HS-5 (cell line): ENCODE measurements at places on chromosomes 5 and 9.

GRCh38 chr5:59132131-59132530, 549.3 kb downstream of the RAB3C start:
- no peak for DNase-seq

DNA sequence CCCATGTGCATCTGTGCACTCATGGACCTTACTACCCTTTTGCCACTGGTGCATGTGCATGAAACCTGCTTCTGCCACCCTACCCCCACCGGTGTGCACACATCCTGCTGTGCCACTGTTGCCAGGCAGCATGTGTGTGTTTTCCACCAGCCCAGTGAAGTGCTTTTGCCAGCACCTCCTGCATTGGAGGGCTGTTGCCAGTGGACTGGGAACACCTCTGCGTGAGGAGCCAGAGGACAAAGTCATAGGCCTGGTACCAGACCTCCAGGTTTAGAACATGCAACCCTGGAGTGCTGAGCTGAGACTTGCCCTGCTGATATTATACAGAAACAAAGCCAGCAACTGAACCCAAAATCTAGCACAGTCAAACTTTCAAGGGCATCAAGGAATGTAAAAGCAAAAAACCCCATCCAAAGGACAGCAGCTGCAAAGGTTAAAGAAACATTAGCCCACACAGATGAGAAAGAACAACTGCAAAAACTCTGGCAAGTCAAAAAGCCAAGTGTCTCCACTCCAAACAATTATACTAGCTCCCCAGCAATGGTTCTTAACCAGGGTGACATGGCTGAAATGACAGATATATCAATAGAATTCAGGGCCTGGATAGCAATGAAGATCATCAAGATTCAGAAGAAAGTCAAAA, 70.6 kb upstream of the PTPN3 start:
- no peak for DNase-seq

DNA sequence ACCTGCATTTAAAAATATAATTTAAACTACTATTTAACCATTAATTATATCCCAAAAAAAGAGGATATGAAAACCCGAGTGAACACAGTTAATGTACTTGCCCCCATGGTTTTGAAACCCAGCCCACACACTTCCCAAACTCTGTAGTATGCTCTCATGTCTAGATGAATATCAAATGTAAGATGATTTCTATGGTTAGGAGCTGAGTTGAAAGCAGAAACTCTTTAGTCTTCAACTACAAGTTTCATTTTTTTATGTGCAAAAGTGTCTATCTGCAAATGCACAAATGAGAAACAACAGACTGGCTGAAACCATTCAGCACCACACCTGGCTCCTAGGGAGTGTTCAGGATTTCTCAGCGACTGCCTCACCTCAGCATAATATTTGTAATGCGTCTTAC, 183.3 kb downstream of the SEMA5A start:
- DNase-seq = no peak

DNA sequence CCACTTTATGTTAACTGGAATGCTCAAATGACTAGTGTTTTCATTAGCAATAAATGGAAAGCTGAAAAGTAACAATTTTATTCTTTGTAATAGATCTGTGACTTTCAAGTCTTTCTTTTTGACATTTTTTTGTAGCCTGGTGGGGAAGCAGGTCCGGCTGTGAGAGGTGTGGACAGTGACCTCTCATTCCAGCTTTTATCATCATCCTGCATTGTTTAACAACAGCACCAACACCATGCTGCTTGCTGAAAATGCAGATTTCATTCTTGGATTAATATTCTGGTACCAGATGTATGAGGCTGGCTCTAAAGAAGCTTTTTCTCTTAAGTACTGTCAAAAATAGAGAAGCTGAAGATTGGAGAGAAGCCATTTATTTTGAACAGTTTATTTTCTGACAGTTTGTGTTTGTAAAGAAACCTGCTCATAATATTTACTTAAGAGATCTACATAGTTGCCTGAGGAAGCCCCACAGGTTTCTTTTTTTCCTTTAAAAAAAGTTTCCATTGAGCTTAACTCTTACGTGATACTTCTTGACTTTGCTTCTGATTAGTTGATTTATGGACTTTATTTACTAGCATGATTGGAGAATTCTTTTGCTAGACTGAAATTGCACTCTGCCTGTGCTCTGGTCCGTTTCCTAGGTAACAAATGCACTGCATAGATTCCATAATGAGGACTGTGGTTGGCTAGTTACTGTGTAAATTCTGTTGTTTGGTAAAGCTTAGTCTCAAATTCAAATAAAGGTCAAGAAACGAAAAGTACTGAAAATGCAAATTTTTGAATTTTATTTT, 3.4 kb downstream of the KIAA1958 start:
- no peak for DNase-seq

DNA sequence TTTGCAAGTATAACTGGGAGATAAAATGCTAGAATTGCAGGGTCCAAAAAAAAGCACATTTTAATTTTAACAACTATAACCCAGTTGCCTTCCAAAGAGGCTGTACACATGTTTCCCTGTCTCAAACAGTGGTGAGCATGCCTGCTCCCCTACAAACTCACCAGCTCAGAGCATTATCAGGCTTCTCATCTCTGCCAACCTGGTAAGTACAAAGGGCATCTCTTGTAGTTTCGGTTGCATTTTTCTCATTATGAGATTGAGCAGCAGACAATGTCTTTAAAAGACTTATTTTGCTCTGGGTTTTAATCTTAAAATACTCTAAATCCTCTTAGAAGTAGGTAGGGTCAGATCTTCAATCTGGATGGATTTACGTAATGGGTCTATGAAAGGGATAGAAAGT, 107.1 kb upstream of the MSX2 start:
- DNase-seq = no peak

GRCh38 chr5:65539827-65540226, 23.1 kb downstream of the CENPK start:
- DNase-seq = no peak

GRCh38 chr5:177319913-177320588, 8.4 kb upstream of the MXD3 start:
- DNase-seq = no peak

GRCh38 chr9:70883056-70883455, 238.4 kb downstream of the TRPM3 start:
- peak; percentile 25 for DNase-seq

- peak; percentile 50 for DNase-seq
These were observed at the start of gene PTBP3 for GRCh38 chr9:112332977-112333638. Gene PTBP3, minus strand, starts transcription at chr9:112333619. Its CDS starts 35,754 bp downstream, at chr9:112297865.

- DNase-seq = no peak
These were observed 340.4 kb downstream of the EBF1 start for GRCh38 chr5:158759283-158759682.

DNA sequence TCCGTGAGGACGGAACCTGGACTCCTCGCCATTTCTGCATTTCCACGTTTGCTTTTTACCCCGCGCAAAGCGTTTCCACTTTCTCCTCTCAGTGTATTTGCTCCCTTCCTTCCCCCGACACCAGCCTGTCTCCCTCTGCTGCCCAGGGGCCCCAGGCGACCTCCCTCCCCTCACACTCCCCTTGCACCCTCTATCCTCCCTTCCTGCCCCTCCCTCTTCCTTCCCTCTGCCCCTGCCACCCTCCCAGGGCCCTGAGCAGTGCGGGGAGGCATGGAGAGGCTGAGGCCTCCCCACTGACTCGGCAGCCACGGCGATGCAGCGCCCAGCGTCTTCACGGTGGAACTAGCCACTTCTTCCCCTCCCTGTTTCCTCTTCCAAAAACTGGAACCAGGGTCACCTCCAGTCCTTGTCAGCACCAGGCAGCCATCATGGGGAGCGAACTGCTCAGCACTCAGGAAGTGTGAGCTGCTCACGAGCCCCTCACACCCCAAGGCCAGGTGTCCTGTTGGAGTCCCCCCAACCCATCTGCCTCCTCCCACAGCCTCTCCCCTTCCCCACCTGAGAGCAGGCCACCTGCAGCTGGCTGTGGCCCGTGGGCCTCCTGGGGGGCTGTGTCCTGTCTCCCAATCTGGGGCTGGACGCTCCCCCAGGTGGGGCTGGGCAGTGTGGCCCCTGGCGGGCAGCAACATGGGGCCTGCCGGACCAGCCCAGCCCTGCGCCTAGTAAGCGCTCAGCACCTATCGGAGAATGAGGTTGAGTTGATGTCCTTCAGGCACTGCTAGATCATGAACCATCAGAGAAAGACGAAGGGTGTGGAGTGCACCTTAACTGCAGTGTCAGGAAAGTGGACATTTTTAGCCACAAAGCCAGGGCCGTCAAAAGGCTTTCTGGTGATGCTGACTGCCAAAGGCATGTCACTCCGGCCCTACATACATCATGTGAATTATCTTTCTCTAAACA, 17.5 kb downstream of the UBE2QL1 start:
- DNase-seq = no peak

- DNase-seq = no peak
These were observed 24.6 kb downstream of the LOX start for GRCh38 chr5:122053181-122054109.

GRCh38 chr9:109036744-109037680, 23.7 kb upstream of the CTNNAL1 start:
- no peak for DNase-seq

GRCh38 chr9:25724424-25724823, 46.2 kb upstream of the TUSC1 start:
- DNase-seq = peak; percentile 40

- no peak for DNase-seq
These were observed 11.2 kb downstream of the CSNK1A1 start for GRCh38 chr5:149540089-149540488.

DNA sequence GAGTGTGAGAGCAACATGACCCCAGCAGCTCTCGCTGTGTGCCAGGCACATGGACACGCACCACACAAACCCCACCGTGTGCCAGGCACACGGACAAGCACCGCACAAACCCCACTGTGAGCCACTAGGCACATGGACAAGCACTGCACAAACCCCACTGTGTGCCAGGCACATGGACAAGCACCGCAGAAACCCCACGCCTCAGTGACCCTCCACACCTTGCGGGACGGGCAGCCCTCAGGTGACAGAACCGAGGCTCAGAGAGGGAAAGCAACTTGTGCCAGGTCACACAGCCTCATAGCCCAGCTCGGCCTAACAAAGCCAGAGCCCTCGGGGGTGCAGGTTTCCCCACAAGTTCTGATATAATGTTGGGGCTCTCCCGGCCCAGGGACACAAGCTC, 2.0 kb upstream of the GPSM1 start:
- DNase-seq = no peak

DNA sequence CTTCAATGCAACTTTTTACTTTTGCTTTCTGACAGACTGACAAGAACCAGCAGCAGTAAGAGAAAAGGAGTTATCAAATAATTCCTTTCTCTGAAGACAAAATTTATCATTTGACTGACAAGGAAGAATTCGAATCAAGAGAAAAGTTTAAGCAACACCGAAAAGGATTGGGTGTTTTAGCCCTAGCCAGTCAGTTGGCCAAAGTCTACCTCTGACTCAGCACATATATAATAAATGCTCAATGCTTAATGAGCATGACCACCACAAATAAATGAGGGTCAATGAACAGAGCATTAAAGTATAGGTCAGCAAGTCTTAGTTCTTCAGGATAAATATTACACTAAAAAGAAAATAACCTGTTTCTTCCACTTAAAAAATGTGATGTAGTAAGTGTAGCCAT, 1603.5 kb upstream of the C9orf72 start:
- no peak for DNase-seq

GRCh38 chr9:121340676-121341392, 29.2 kb downstream of the STOM start:
- no peak for DNase-seq

DNA sequence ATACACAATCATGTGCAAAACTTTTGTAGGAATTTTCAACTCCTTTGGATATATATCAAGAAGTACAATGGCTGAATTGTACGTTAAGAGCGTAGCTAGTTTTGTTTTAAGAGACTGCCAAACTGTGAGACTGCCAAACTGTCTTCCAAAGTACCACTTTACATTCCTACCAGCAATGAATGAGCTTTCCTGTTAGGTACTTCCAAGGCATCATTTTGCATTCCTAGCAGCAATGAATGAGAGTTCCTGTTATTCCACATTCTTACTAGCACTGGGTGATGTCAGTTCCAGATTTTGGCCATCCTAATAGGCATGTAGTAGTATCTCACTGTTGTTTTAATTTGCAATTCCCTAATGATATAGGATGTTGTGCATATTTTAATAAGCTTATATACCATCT, 219.3 kb downstream of the KCNN2 start:
- no peak for DNase-seq

DNA sequence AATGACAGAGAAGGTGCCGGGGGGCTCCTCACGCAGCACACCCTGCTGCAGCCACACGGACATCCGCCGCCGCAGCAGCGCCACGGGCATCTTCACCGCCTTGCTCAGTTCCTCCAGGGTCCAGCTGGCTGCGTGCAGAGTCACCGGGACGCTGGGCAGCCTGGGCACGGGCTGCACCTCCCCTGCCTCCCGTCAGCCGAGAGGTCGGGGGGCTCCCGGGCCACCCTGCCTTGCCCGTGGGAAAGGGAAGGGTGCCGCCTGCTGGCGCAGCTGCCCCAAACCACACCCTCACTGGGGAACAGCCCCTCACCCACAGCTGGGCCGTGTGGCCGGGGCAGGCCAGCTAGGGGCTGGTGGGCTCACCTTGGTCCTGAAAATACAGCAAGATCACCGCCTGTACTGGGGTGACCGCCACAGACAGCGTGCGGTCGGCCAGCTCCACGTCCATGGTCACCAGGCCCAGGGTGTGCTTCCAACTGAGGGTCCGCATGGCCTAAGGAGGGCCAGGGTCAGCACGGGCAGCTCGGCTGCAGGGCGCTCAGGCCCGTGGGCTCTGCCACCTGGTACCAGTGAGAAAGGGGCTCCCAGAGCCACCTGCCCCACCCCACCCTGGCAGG, 3.6 kb upstream of the TMEM210 start:
- DNase-seq = no peak

DNA sequence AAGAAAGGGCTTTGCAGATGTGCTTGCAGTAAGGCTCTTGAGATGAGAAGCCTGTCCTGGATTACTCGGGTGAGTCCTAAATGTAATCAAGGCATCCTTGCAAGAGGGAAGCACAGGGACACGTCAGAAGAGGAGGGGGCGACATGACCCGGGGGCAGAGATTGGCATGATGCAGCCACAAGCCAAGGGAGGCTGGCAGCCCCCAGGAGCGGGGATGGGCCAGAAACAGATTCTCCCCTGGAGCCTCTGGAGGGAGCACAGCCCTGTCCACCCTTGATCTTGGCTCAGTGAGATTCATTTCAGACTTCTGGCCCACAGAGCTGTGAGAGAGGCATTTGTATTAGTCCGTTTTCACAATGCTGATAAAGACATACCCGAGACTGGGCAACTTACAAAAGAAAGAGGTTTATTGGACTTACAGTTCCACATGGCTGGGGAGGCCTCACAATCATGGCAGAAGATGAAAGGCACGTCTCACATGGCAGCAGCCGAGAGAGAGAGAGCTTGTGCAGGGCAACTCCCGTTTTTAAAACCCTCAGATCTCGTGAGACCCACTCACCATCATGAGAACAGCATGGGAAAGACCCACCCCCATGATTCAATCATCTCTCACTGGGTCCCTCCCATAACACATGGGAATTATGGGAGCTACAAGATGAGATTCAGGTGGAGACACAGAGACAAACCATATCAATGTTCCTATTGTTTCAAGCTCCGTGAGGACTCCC, 76.1 kb downstream of the ADAMTS2 start:
- no peak for DNase-seq

DNA sequence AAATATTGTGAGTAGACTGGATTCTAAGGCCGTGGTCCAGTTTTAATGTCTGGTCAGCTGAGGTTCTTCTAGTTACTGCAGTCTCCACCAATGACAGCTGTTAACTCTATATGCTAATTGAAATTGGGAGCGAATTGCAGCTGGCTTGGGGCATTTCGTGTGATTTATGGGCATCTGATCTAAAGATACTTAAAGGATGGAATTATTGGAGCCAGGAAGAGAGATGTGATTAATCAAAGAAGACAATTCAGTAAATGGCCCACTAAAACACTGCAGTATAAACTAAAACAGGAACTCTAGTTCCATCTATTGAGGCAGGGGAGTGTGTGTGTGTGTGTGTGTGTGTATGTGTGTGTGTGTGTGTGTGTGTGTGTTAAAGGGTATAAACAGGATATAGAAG, 157.5 kb upstream of the IQGAP2 start:
- no peak for DNase-seq
